ENCODE measurements at places on chromosomes 7 and 10.

DNA sequence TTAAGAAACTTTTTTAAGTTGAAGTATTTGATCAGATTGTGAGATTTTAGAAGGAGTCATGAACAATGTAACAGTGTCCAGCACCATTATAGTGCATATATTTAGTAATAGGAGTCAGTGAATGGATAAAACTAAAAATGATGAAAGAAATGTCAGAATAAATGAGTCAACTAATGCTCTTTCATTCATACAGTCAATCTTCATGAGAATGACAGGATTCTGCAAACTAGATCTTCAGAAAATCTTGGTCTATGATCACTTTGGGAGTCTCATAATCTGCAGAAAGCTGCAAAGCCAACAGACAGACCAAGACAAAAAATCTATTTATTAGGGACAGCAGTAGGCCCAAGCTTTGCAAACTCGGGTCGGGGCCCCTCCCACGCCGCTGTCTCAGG lies 710 bp downstream of the RNLS start:
- no peak for DNase-seq

DNA sequence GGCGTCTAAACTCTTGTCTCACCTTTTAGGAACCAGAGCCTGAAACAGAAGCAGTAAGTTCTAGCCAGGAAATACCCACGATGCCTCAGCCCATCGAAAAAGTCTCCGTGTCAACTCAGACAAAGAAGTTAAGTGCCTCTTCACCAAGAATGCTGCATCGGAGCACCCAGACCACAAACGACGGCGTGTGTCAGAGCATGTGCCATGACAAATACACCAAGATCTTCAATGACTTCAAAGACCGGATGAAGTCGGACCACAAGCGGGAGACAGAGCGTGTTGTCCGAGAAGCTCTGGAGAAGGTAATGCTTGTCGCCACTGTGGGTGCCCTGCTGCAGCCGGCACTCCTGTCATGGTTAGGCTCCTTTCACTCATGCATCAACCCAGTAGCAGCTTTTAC lies 113.1 kb downstream of the ZMYND11 start:
- no peak for DNase-seq

- DNase-seq = no peak
These were observed 71.3 kb upstream of the TES start for GRCh38 chr7:116139007-116139406.

- DNase-seq = no peak
These were observed 308.5 kb downstream of the REEP3 start for GRCh38 chr10:63829573-63830149.

GRCh38 chr7:143392875-143393266 lies 11.7 kb downstream of the ZYX start:
- no peak for DNase-seq

DNA sequence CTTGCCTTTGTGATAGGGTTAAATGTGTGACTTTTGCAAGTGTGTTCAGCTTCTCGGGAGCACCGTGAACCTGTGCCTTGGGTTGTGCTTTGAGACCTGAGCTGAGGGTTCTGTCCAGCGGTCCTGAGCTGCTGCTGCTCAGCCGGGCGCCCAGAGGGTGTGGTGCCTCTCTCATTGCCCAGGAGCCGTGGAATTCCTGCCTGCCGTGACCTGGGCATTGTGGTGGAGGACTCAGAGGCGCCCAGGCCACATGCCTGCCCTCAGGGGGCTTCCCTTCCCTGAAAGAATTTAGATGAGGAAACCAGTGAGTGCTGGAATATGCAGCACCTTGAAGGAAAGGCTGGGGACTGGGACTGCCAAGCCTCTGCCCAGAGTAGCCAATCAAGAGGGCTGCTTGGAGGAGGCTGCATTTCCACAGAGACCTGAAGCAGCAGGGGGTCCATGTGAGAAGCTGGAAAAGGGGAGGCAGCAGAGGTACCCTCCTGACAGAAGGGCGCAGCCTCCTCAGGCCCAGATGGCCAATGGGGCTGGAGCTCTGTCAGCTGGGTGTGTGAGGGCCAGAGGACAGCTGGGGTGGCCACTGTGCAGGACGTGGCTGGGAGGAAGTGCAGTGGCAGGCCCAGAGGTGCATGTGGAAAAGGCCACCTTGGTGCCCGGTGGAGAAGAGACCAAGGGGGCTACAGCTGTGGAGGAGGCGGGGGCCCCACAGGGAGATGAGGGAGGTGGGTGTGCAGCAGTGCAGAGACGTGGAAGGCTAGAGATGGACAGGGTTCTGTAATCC lies 107.3 kb downstream of the NKX6-2 start:
- DNase-seq = no peak

DNA sequence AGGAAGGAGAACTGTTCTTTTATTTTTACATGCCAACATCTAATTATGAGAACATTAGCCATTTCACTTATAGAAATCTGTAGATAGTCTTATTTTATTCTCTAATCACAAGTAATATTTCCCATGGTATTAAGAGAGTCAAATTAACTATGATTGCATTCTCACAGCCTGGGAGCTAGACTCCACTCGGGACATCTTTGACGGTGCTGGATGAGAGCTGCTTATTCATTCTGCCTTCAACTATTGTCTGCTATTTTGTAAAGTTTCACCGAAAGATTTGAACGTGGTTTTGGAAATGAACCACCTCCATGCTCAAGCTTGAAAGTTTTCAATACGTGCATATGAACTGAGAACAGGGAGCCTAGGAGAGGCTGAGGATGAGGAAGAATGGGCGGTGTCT lies 264.3 kb upstream of the KLF6 start:
- DNase-seq = no peak

GRCh38 chr7:95434557-95435421 lies at the start of gene PON2:
Gene PON2 (minus strand): TSS chr7:95435028. CDS start chr7:95434951, 77 bp downstream.
- DNase-seq = peak; percentile 87

GRCh38 chr10:73889014-73889413 lies 14.7 kb upstream of the CAMK2G start:
- no peak for DNase-seq
